ENCODE measurements at places on chromosomes 5 and 9.

DNA sequence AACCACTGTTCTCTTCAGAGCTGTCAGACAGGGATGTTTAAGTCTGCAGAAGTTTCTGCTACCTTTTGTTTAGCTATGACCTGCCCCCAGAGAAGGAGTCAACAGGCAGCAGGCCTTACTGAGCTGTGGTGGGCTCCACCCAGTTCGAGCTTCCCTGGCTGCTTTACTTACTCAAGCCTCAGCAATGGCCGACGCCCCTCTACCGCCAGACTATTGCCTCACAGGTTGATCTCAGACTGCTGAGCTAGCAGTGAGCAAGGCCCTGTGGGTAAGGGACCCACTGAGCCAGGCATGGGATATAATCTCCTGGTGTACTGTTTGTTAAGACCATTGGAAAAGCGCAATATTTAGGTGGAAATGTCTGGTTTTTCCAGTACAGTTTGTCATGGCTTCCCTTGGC, 229.6 kb downstream of the TMEM167A start:
- DNase-seq, result no peak

GRCh38 chr5:58153255-58153654, 306.6 kb downstream of the PLK2 start:
- no peak for DNase-seq

DNA sequence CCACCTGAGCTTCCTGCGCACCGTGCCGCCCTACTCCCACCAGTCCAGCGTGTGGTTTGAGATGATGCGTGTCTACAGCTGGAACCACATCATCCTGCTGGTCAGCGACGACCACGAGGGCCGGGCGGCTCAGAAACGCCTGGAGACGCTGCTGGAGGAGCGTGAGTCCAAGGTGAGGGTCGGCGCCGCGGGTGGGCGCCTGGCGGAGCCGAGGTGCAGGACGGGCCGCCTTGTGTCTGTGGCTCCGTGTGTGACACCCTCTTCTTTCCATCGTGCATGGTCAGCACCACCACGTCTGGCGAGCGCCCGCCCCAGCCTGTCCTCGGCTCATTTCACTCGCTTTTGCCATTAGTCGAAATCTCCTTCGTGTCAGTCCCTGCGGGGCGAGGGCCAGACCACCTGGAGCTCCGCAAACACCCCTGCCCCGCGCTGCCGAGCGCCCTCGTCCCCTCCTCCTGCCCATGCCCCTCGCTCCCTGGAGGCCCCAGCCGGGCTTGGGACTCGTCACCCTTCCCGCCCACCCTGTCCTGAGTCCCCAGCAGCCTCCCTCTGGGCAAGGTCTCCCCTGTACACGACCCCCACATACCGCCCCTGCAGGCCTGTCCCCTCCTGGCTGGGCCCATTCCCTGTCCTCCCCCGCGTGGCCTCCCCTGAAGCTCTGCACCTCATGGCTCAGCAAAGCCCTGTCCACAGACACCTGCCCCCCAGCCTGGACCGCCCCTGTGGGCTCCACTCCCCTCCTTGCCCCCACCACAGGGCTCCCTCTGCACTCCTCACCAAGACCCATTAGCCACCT, 7.0 kb downstream of the GRIN1 start:
- no peak for DNase-seq

- DNase-seq, result no peak
Observed at GRCh38 chr9:80009204-80009603, 437.4 kb downstream of the TLE4 start.

DNA sequence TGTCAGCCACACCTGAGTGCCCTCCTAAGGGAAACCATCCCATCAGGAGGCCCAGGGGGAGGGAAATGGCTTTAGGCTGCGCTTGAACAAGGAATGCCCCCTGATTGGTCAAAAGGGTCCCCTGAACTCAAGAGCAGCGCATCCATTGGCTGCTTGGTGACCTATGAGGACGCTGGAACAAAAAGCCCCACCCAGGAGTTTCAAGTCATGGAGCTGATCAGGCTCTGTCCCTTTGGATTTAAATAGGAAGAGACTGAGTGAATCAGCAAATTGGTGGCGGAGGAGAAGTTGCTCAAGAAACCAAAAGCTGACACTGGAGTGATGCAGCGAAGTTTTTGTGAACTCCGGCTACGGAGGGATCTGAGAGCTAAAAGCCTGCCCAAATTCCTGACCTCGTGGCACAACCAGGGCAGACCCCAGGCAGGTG, 66.7 kb downstream of the SMIM23 start:
- no peak for DNase-seq

GRCh38 chr5:58317009-58317408, 142.9 kb downstream of the PLK2 start:
- DNase-seq, result no peak

GRCh38 chr5:58235299-58235698, 224.6 kb downstream of the PLK2 start:
- no peak for DNase-seq

- no peak for DNase-seq
Observed at GRCh38 chr9:111832449-111832848, 37.7 kb upstream of the SHOC1 start.

DNA sequence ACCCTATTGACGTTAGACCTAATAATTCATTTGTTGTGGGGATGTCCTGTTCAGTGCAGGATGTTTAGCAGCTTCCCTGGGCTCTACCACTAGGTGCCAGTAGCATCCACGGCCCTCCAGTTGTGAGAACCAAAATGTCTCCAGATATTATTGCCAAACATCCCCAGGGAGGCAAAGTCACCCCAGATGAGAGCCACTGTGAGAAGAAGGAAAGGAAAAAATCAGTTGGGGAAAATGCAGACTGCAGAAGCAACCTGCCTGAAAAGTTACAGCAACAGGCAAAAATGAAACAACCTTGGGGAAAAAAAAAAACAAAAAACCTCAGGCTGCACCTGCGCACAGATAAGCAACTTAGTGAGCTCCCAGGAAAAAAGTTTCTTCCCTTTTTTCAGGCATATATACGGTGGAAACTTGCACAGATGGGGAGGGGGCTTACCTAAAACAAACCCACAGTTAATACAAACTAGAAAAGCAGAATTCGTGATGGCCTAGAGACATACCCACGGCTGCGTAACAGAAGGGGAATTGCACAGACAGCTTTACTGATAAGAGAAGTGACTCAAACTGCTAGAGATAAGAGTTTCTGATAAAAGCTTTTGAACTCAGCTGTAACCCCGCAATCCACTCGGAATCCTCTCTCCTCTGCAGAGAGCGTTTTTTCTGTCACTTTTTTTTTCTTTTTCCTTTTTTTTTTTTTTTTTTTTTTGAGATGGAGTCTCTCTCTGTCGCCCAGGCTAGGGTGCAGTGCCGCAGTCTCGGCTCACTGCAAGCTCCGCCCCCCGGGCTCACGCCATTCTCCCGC, 29.8 kb upstream of the FBP1 start:
- peak; percentile 75 for DNase-seq

GRCh38 chr5:146825033-146825432, 53.5 kb downstream of the PPP2R2B start:
- peak; percentile 26 for DNase-seq

DNA sequence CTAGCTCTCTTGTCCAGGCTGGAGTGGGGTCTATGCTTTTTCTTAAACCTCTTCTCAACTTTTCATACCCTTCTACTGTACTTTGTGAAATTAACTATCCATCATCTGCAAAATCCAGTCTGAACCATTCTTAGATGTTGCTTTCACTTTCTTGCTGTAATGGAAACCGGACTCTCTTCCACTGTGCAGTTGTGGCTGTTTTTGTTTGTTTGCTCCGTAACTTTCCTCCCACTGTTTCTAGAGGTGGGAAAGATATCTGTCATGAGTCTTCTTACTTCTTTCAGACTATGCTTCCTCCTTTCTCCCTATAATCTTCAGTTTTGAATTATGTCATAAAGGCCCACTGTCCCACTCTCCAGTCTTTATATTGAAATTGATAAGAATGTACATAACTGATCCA, 6.5 kb downstream of the TNPO1 start:
- DNase-seq, result no peak

DNA sequence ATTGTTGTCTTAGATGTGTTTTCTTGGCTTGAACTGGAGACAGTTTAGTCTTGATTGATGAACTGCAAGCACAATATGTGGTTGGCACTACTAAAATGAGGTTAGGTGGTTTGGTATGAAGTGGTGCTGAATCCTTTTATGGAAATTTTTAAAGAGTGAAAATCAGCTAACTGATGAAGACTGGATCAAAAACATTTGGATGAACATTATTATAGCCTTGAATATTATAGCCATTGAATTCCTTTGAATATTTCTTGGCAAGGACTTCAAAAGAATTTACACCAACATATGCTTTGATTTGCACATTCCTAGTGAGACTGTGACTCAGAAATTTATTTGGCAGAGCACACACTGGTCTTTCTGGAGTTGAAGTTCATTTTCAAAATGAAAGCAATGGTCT, 318.3 kb downstream of the CHSY3 start:
- DNase-seq, result peak; percentile 67

- no peak for DNase-seq
Observed at GRCh38 chr5:14696851-14697250, 32.3 kb downstream of the OTULIN start.

GRCh38 chr5:16809395-16810207, 126.5 kb downstream of the MYO10 start:
- DNase-seq, result peak; percentile 92

DNA sequence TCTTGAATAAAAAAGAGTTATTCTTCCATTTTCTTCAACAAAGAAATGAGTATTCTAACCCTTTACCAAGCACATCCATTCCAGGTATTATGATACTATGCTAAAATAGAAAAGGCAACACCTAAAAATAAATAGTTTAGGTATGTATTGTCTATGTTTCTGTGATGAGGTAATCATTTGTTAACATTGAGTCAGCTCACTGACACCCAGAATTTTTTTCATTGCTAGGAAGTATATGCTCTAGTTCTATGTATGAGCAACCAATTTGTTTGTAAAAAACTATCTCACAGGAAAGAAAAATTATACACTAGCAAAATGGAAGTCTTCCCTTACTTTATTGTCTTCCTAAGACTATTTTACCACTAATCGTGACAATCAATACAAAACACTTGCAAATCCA, 615.6 kb upstream of the GRIN3A start:
- peak; percentile 2 for DNase-seq

DNA sequence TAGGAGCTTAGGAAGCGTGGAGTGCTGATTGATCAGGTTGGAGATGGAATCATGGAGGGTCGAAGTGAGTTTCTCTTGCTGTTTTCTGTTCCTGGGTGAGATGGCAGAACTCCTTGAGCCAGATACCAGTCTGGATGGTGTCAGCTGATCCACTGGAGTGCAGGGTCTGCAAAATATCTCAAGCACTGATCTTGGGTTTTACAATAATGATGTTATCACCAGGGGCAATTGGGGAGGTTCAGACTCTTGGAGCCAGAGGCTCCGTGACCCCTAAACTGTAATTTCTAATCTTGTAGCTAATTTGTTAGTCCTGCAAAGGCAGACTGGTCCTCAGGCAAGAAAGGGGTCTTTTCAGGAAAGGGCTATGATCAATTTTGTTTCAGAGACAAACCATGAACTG, 80.0 kb upstream of the NIPAL4 start:
- no peak for DNase-seq

DNA sequence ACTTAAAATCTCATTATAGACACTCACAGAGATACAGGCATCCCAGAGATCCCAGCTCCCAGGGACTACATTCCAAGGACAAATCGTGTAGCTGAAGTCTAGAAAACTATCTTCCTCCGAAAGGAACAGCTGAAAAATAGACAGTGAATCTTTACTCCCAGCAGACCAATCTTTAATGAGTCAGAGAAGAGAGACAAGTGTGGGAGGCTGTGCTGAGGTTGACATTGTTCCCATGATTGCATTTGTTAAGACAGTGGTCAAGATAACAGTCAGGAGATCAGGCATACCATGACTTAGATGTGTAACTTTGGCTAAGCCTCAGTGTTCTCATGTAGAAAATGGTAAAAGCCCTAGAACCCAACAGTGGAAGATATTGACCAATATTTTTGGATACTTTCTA, 120.7 kb downstream of the PAPPA start:
- DNase-seq, result peak; percentile 83

GRCh38 chr5:78610636-78611035, 37.9 kb downstream of the LHFPL2 start:
- peak; percentile 78 for DNase-seq

DNA sequence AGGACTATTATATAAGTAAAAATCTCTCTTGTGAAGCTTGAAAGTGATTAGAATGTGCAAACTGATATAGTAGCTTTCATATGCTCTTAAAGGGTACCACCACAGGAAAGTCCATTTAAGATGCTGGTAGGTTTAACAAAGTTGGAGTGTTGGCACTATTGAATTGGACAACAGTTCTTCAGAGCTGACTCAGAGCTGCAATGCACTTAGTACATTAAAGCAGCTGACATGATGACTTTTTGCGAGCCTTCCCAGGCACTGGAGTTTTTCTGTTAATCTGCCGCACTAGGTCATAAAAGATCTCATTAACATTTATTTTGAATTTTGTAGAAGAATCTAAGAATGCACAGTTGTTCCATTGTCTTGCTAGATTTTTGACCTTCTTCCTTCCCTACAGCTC, 243.8 kb downstream of the ADAMTSL1 start:
- no peak for DNase-seq

DNA sequence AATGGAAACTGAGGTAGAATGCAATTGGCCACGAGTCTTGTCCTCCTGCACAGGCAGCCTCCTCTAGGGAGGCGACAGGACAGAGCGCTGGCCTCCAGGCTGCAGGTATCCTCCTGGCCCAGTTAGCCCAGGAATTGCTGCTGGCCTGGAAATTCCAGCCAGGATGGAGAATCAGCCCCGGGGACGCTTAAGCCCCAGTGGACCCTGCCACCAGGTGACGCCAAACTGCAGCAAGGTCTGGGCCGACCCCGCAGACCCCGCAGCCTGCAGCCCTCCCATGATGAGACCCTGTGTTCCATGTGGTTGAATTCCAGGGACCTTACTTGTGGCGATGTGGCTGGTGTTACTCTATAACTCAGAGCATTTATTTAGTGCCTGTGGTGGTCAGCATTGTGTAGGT, 7.3 kb downstream of the CACFD1 start:
- DNase-seq, result no peak

DNA sequence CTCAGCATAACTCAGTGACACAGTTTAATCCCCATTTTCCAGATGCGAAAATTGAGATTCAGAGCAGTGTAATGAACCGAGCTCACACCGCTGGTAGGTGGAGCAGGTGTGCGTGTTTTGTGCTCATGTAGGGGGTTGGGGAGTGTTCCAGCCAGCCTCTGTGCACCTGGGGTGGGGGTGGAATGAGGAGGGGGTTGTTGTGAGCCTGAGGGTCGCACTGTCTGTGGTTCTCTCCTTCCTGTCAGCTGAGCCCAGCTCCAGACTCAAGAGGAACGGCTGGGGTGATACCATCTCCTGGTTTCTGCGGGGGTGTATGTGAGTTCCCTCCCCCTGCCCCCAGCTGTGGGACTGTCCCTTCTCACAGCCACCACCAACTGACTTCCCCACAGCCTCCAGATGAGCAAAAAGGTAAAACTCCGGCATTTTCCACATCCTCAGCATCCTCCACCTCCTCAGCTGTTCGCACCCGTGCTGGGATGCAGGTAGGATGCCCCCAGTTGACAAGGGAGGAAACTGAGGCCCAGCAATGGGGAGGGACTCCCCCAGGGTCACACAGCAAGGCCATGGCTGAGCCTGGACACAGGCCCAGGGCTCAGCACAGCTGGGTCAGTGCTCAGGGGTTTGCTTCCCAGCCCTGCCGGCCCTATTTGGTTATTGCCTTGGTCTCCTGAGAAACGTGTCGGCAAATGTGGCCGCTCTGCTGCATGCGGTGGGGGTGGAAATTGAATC, 2.1 kb downstream of the SH2D3C start:
- no peak for DNase-seq

GRCh38 chr9:130986356-130986965, 22.5 kb upstream of the LAMC3 start:
- no peak for DNase-seq

- DNase-seq, result no peak
Observed at GRCh38 chr9:12394105-12394504, 299.1 kb upstream of the TYRP1 start.
